ENCODE measurements at places on chromosomes 13 and 19. TPM values are rescaled to one million over a fixed set of nuclear protein-coding genes. Genes with fewer than 3 reads are reported as not detected.

DNA sequence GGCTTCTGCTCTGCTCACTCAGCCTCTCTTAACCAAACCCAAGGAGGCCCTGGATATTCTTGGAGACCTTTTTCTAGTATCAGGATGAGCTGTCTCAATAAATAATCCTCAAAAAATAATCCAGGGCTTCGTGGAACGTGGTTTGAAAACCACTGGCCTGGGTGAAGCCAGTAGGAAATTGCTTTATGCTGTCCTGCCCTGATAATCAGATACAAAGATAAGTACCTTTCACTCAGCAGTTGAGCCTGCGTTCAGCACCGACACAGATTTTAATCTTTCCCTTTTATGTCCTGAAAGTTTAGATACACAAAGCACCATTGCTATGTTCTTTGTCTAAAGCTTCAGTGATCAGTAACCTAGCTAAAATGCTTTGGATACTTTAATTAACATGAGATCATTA lies 460.0 kb downstream of the RFC3 start:
- no peak for DNase-seq

DNA sequence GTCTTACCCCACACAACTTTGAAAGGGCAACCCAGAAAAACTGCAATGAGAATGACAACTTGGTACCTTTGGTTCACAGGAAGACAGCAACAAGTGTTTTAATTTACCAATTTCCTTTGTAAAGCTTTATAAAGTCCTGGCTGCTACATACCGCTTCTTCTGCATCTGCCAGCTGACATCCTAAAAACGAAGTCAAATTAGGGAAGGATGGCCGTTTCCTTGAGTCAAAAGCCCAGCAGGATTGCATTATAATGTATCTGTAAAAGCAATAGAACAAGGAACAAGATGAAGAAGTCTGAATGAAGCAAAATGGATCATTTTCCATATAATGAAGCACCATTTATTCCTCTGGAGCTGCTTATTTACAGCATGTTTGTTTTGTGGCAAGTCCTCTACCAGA lies 25.8 kb upstream of the URAD start:
- no peak for DNase-seq

GRCh38 chr13:72983085-72983768 lies 75.6 kb upstream of the KLF5 start:
- DNase-seq: peak; percentile 32

DNA sequence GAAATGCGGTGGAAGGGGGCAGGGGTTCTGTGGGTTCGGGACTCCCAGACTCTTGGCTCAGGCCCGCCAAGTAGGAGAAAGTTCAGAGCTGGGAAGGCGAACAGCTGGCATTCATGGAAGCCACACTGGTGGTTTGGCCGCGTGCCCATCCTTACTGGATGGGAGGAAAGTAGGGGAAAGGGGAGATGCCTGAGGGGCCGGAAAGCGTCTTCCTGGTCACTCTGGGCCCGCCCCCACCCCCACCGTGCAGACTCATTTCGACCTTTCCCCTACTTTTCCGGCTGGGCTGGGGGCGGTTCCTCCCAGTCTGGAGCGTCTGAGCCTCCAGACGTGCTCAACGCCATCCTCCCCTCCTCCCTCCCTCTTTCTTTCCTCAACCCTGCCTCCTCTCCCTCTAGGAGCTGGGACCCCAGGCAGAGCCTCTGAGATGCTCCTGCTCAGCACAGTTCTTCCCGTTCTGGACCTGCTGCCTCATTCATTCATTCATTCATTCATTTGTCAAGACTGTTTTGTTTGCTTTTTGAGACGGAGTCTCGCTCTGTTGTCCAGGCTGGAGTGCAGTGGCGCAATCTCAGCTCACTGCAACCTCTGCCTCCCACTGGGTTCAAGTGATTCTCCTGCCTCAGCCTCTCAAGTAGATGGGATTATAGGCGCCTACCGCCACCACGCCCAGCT lies 3.5 kb downstream of the ANGPTL4 start:
- DNase-seq: peak; percentile 88

MPHOSPH8 gene
- total RNA-seq: 41.7 TPM

DNA sequence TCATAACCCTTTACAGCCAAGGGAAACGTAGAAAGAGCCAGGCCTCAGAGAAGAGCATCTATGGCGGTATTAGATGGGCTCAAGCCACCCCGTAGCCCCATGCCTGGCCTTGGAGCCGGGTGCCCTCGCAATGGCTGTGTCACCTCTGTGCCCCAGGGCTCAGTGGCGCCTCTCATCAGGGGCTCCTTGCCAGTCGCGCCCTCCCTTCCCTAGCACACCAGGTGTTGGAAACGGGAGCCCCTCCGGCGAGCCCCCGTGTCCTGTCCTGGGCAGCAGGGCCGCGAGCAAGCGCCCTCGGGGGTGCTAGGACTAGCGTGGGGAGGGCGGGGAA lies 453 bp downstream of the ZNF256 start:
- DNase-seq: no peak

DNA sequence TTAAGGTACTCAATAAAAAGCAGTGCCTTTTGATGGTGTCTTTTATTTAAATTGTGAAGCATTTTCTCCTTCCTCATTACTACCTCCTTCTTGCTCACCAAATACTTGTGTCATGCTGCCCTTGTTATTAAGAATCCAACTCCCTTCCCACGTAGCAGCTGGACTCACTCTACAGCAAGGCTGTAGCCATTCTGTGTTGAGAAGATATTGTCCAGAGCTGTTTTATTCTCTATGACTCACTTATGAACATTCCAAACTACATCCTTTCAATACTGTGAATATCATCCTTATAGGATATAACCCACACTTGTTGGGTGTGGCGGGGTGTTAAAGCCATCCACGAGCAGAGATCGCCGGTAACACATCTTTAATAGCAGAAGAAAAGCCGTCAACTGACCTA lies 1671.5 kb upstream of the SLC10A2 start:
- DNase-seq: no peak

GRCh38 chr13:111952814-111953213 lies 114.1 kb upstream of the SOX1 start:
- no peak for DNase-seq

DNA sequence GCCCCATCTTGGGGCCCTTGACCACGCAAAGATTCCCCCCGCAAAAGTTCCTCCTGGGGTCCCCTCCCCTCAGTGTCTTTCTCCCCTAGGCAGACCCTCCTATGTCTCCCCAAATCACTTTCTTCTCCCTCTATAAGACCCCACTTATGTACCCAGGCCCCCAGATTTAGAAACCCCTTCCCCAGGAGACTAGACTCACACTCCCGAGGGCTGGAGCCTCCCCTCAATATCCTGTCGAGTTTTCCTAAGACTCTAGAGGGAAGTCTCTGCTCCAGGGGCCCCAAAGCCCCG lies 1.4 kb downstream of the SLC1A5 start:
- no peak for DNase-seq

DNA sequence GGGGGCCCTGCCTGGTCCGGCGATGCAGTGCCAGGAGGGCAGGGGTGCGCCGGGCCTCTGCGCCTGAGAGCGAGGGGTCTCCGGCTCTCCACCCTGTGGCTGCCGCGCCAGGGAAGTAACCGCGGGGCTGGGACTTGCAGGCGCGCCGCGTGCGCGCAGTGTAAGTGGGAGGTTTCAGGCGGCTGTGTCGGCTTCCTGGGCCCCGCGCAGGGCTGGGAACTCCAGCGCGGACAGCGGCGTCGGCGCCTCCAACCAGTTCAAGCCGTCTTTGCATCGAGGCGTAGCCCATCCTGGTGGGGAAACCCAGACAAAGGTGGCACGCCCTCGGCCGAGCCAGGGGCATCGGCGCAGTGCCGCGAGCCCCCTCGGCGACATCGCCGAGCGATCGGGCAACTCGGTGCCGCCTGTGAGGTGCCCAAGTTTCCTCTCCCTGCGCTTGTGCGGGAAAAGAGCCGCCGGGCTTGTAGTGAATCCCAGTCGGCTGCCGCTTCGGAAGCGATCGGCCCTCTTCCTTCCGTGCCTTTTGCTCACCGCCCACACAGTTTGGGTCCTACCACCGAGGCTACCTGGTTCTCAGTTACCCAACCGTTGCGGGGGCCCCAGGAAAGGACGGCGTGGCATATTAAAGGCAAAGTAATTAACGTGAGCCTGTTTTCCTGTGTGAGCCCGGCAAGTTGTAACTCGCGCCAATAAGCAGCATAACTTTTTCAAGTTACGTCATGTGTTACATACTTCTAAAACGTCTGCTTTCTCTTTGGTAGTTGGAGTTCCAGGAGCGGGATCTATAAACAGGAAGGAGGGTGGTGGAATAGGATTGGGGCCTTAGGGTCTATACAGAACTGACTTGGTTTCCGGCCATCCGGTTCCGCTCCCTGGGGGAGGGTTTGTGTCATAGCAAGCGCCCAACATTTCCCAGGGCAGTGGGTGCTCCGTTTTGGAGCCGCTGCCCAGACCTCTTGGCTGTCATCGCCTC lies 1.2 kb downstream of the LRCH1 start:
- peak; percentile 65 for DNase-seq

DNA sequence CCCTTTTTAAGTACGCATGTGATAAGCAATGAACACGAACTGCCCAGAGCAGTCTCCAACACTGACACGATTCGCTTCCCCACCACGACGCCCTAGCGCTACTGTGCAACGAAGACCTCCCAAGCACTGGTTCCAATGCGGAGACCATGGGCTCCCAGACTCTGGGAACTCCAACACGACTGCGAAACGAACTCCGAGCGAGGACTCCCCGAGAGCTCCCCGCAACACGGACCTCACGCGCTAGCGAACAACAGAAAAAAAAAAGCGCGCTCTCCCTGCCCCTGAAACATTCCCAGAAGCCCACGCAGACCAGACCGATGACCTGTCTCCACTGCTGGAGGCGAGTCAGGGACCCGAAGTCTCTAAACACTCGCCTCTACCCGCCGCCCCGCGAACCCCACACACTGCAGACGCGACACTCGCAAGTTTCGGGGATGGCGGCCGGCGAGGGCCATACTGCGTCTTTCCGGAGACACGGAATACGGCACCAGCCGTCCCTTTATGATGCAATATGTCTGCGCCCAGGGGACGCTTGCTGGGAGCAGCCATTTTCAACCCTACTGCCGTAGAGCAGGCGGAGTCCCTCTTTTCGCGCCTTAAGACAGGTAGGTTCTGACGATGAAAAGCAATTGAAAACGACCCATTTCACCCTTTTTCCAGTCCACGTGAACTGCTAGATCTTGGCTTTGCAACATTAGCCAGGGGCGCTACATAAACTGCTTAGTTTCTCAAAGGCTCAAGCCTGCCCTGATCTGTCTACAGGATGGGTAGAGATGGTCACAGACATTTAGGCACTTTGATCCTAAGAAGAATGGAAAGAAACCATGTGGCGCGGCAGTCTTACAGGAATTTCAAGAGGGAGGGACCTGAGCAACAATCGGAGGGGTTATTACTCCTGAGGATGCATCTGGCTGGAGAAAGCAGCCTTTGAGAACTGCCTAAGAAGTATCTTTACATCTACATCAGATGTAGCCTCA lies at the start of gene ZNF577:
Gene ZNF577, minus strand, starts transcription at position 430 of the 977 bp plus-strand sequence. CDS start 7,569 bp downstream, outside the sequence.
- DNase-seq: peak; percentile 96

DNA sequence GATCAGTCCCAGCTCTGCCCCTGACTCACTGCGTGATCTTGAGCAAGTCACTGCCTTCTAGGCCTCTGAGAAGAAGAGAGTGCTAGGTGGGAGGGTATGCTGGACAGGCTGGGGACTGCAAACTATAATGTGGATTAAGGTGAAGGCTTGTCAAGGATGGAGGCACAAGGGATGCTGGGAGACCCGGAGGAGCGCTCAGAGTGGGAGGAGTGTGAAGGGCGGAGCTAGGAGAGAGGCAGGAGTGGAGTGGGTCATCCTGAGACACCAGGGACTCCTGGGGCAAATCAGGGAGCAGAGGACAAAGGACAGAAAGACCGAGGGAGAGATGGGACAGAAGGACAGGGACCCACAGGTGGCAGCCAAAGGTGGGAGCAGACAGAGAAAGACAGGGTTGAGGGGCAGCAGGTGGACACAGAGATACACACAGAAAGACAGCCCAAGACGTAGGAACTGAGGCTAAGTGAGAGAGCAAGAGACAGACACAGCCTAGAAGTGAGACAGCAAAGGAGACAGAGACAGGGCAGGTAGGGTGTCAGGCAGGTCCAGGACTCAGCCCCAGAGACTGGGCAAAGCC lies 2.6 kb downstream of the GRIK5 start:
- DNase-seq: no peak

PALM gene
- total RNA-seq: 26.1 TPM

DNA sequence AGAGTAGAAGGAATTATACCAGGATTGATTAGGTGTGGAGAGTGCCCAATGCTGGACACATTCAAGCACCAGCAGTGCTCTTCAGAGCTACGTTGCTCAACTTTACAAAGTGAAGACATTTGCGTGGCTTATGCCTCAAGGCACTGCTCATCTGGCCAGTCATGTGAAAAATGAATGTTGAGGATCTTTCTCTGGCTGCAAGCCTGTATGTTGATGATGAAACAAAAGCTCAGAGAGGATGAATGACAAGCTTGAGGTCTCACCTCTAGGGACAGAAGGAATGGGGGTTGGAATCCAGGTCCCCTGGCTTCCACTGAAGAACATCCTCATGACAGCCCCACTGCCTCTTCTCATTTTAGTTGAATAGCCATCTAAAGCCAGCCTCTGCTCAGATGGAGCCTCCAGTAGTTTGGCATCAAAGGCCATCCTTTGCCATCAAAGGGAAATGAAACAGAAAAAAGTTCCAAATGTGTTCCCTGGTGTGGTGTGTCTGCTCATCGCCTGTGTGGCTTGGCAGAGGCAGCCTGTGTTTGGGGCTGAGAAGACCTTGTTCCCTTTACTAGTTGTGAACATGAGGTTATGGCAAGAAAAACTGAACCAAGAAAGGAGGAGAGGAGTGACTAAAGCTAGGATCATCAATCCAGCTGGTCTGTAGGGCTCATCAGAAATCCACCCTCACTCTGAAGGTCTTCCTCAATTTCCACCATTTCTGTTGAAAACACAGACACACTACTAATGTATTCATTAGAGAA lies 114.0 kb upstream of the KL start:
- no peak for DNase-seq

DNA sequence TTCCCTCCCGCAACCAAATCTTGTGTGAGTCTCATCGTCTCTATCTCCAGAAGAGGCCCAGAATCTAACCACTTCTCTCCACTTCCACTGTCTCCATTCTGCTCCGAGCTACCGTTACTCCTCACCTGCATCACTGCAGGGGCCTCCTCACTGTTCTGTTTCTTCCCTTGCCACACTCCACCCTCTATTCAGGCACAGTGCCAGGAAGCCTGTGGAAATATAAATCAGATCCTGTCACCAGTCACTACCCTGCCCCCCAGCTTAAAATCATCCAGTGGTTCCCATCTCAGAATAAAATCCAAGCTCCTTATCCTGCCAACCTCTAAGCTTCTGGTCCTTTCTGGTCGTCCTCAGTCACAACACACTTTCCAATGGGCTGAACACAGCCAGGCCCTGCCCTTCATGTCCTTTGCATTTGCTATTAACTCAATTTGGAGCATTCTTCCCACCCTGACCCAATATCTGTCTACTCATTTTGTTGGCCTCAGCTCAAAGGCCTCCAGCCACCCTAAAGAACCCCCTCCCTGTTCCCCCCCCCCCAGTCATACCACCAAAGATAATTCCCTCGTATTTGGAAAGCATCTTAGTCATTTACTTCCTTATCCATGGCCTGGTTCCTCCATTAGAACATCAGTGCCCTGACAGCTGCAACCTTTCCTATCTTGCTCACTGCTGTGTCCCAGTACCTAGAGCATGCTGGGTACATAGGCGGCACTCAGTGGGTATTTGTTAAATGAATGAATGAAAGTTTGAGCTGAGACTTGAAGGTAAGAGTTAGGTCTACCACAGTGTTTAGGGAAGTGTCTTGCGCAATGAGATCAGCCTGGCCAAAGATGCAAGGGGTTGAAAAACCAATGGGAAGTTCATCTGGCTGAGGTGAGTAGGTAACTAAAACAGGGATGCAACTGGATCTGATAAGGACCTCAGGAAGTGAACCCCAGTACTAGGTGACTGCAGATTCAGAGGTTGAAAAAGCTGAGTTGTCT lies 24.4 kb downstream of the ZNF175 start:
- DNase-seq: no peak

- no peak for DNase-seq
Measured at GRCh38 chr19:4043401-4043800, 23.3 kb downstream of the ZBTB7A start.
